ENCODE measurements at places on chromosomes 6 and 20.

DNA sequence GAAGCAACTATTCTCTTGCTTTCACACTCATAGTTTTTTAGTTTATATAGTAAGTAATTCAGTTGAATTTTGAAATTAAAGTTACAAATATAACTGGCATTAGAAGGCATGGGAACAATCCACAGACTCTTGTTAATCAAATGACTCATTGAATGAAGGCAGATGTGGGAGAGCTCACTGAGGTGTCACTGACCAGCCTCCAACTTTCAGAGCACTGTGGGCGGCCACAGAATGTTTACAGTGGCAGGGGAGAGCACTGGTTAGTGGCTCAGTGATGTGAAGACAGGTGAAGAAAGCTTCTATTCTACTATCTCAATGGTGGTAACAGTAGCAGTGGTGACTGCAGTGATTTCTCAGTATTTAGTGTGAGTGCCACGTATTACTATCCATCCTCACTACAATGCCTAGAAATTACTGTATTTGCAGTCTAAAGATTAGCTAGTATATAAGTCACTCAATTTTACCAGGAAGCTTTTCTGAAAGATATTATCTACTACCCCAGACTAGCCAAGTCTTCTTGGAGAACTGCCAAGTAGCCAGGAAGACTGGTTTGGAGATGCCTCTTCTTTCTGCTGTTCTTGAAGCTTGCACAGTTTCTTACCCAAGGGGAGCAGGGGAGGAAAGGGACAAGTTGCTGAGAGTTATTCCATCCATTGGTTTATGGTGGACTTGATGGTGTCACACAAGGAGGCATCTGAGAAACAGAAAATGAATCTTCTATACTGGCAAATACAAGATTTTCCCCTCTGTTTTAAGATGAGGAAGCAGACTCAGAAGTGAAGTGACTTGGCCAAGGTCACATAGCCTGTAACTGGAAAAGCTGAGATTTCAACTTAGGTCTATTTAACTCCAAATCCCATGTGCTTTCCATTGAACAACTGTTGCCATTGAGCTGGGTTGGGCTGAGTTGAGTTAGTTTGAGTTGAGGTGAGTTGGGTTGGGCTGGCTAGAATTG lies 231.2 kb downstream of the ANKRD60 start:
- no peak for DNase-seq

- no peak for DNase-seq
Observed at GRCh38 chr6:143294265-143294860, 156.1 kb downstream of the ADAT2 start.

GRCh38 chr6:157469378-157469777 lies 88.4 kb downstream of the ZDHHC14 start:
- DNase-seq, result no peak

DNA sequence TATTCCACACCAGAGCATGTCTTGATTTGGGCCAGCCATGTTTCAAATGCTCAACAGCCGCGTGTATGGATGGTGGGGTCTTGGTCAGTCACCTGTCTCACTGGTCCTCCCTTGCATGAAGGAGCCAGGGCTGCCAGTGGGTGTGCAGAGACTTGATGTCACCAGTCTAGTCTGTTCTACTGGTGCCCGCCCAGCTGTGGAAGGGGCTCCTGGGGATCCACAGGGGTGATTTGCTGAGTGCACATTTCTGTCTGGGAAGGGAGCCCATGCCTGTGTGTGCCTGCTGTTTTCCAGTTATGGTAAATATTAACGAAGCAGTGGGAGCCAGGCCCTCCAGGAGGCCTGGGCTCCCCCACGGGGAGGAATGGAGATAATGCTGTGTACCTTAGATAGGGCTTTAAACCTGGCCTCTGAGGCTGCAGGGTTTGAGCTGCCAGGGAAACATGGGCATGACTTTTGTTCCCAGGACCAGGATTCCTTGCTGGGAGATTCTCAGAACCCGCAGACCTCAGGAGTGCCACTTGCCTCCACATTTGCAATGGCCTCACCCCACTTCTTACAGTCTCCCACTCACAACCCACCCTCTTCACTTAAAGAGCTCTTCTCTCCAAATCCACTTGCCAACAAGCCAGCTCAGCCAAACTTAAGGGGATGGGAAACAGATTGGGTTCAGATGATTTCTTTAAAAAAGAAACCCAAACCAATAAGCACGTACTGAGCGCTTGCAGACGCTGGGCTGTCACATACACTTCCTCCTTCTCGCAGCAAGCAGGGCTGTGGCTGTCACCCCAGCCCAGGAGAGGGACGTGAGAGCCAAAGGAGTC lies 54.1 kb downstream of the VEGFA start:
- DNase-seq, result no peak

DNA sequence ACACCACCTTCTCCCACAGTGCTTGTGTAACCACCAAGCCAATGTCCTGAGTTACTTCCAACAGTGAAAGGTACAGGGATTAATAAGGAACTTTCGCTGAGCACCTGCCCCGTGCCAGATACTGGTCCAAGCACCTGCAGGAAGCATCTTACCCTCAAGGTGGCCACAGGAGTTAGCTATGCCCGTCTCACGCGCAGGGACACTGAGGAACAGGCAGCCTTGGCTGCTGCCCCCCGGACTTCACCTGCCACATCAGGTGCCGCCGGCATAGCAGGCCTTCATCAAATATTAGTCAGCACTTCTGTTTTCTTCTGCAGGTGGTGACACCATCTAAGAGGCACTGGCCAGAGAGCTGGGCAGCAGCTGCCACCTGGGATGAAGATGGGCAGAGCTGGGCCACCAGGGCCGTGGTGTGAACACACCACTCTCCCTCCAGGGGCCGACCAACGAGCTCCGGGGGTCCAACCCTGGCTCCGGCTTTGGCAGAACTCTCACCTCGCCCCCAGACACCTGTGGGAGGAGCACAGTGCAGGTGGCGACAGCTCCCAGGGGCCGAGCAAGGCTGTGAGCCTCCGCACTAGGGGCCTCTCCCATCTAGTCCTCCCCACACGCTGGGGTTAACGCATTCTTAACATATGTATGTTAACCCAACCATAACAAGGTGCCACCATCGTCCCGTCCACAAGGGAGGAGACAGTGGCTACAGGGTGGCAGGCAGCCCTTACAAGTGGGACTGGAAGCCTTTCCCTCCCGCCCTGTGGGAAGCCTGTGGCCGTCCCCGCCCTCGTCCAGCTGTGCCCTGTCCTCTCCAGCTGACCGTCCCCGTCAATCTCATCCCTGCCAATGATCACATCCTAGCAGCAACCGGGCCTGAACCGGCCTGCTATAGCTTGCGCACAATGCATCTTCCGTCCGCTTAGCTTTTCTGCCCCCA lies 2.9 kb upstream of the PPDPF start:
- DNase-seq, result no peak

GRCh38 chr6:139752086-139752485 lies 377.6 kb upstream of the CITED2 start:
- no peak for DNase-seq

DNA sequence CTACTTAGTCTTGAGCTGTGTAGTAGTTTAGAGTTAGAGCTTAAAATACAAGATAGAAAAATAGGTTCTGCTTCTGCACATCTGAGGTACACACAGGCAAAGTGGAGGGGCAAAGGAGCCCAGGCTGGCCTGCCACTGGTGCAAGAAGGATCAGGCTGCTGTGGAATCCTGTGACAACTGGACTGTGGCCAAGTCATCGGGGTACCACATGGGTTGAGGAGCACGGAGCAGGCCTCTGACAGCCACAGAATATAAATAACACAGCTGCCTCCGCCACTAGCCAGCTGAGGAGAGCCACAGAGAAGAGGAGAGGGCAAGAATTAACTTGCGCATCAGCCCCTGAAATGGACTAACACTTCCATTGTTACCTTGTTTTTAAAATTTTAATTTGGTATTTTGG lies 206.0 kb upstream of the MARCKS start:
- no peak for DNase-seq

DNA sequence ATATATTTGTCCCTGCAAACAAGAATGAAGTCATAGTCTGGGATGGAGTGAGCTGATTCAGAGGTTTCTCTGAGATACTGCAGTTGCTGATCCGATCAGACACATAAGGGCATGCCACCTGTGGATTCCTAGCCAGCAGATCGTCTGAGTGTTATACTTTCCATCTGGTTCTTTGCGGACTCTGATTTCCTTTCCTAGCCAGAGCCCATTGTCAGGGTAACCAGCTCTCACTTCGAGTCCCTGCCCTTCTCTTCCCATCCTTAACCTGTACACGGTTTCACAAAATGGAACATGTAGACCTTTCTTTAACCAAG lies 100.9 kb downstream of the TMEM200A start:
- DNase-seq, result no peak

- no peak for DNase-seq
Observed at GRCh38 chr6:158474961-158475343, 84.9 kb upstream of the TMEM181 start.

GRCh38 chr6:16402581-16402900 lies 164.2 kb downstream of the GMPR start:
- DNase-seq, result no peak

- DNase-seq, result no peak
Observed at GRCh38 chr6:37123957-37124729, 45.8 kb upstream of the PIM1 start.

DNA sequence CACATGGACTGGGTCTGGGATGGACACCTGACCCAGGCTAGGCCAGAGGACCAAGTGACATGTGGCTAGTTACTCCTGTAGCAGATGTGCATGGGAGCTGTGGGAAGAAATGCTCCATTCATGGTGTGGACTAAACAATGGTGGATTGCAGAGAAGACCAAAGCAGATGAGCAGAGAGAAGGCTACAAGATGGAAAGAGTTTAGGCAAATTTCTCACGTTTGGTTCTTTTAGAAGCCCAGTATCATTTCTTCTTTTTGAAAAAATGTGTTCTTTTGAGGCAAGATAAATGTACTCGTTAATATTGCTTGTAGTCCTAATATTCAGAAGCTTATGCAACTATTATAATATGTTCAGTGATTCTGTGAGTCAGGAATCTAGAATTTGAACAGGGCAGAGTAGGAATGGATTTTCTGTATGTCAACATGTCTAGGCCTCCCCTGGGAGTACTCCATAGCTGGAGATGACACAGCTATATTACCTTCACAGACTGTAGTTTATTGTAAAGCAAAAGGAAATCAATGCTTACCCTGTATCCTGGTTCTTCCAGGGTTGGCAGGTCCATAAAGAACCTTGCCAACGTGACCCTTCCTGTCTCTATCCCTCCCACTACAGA lies 2.3 kb upstream of the BTN2A1 start:
- no peak for DNase-seq

GRCh38 chr6:52998603-52999002 lies 3.5 kb upstream of the GSTA4 start:
- no peak for DNase-seq

- DNase-seq, result no peak
Observed at GRCh38 chr20:20362774-20363433, 5.0 kb upstream of the INSM1 start.

DNA sequence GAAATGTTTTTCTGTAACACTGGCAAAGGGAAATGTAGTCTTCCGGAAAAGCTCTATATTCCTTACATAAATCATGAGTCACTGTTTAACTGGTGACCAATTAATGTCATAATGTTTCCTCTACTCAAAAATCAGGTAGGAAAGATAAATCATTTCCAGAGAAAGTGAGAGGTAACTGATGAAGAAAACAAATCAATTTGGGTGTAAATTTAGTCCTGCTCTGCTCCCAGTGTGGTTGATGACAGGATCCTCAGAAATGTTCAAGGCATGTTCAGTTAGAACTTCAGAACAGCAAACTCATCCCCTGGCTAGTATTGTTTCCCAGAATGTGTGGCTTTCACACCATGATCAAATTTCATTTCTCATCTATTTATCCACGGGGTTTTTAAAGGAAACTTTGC lies 38.8 kb upstream of the SPACA1 start:
- no peak for DNase-seq

- no peak for DNase-seq
Observed at GRCh38 chr6:158222066-158222465, 53.9 kb downstream of the GTF2H5 start.

- no peak for DNase-seq
Observed at GRCh38 chr6:29733057-29733456, 9.8 kb downstream of the HLA-F start.

- DNase-seq, result no peak
Observed at GRCh38 chr20:5865604-5866003, 84.7 kb downstream of the TRMT6 start.

DNA sequence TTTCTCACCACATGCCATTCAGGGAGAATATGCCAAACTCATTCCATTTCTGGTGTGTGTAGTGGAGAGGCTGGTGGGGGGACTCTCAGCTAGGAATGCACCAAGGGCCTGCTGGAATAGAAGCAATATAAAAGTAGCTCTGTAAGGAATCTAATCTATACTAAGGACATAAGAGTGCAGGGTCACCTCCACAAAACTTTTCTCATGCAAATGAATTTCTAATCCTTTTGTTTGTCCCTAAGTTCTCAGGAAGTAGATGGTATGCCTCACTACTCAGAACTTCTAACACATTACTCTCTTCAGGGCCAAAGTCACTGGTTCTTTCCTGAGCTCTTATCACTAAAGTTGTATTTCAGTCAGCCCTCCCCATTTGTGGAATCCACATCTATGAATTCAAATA lies 427.2 kb downstream of the C6orf118 start:
- DNase-seq, result no peak

- DNase-seq, result no peak
Observed at GRCh38 chr6:29826271-29826670, 1.4 kb upstream of the HLA-G start.

GRCh38 chr6:145148776-145149175 lies 586.5 kb downstream of the EPM2A start:
- DNase-seq, result no peak

GRCh38 chr20:34549291-34549928 lies 9.1 kb upstream of the MAP1LC3A start:
- DNase-seq, result no peak

DNA sequence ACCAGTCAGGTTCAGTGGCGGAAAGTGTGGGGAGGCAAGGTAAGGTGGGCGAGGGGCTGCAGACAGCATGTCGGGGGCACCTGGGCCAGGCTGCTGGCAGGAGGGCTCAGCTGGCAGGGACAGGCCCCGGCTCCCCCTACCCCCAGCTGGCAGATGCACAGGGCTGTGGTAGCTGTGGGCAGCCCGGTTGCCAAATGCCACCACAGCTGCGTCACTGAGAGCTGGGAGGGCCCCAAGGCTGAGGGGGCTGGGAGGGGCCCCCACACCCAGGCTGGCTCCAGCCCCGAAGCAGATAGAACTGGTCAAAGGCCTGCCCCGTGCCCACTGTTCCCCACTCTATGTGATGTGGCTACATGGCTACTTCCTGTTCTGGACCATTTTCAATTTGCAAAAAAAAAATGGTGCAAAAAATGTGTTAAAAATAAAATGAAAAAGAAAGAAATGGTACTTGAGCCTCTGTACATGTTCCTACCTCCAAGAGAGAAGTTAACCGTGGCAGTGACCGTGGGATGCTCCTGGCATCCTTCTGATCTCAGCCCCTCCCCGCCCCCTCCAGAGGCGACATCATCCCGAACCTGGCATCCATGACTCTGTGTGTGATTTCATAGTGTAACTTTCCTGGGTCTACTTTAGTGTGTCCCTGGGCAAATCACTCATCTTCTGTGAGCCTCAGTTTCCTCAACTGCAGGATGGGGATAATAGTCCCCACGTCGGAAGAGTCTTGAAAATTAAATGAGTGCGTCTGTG lies 64.4 kb downstream of the UBE2V1 start:
- DNase-seq, result no peak

Measured in foreskin melanocyte (primary cell).